ENCODE measurements at places on chromosomes 16 and 17.
A peak's percentile ranks its signal among the peaks of the same experiment; 100 is the strongest.

DNA sequence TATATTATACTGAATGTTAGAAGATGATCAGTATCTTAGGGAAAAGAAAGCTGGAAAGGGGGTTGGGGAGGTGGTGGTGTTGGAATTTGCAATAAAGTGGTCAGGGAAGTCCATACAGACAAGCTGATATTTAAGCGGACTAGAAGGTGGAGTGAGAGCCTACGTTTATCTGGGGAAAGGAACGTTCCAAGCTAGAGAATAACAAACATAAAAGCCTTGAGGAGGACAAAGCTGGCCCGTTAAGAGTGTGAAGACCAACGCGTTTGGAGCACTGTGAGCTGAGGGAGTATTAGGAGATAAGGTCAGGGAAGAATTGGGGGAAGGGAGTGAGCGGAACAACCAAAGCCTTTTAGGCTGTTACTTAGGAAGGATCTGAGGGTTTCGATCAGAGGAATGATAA lies 1.4 kb downstream of the DDX42 start:
- no peak for DNase-seq

DNA sequence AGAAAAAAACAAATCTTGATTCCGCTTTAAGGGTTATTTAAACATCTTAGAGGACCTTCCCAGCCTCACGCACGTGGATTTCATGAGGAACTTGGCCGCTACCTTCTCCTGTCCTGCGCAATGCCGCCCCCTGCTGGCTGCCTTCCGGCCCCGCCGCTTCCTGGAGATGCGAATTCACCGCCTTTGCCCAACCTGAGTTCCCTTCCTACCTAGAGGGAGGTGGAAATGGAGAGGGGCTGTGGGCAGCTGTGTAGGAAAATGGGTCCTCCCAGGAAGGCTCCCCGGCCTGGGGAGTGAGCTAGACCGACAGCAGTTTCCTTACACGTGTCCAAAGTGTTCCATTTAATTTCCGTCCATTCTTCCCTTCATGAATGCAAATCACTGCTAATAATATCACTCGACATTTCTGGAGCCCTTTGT lies 1.0 kb upstream of the ABCC12 start:
- peak; percentile 67 for DNase-seq

GRCh38 chr17:44557651-44558285 lies 484 bp downstream of the FZD2 start:
- no peak for DNase-seq

DNA sequence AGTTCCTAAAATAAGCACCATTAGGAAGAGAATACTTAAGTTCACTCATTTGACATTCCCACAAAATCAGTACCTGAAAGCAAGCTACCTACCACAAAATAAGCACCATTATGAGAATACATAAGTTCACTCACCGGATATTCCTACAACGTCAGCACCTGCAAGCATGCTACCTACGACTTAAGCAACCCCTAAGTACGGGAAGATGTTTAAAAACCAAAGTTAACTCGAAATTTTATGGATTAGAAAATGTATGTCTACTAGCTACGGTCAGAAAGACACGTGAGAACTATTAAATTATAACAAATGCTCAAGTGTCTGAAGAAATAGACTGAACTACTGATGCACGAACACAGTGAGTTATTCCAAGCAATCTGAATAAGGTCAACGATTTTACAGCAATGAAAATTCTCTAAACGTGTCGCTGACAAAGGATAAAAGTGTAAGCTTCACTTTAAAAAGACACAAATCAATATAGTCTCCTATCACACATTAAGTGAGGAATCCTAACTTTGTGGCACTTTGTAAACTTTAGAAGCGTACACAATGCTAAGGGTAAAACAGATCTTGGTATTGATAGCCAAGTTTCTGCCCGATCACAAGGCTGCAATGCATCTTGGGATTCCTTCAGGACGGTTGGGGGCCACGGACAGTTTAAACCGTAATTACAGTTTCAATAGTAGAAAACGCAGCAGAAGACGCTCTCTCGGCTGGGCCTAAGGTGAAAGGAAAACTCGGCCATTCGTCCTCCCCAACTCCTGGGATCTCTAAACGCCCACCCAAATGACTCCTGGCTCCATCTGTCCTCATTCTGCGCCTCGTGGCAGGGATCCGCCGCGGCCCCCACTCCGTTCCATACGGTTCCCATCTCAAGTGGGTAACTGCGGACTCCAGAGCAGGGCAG lies 1.3 kb downstream of the GSPT1 start:
- no peak for DNase-seq

- DNase-seq: no peak
Observed at GRCh38 chr16:53945996-53946395, 242.0 kb downstream of the FTO start.
